Effector memory CD4-positive, alpha-beta T cell (primary cell): ENCODE measurements at places on chromosomes 12 and 14.

GRCh38 chr14:90732139-90732538, 84.1 kb downstream of the TTC7B start:
- DNase-seq = no peak

GRCh38 chr12:123401753-123402683, 18.1 kb downstream of the KMT5A start:
- DNase-seq = no peak

DNA sequence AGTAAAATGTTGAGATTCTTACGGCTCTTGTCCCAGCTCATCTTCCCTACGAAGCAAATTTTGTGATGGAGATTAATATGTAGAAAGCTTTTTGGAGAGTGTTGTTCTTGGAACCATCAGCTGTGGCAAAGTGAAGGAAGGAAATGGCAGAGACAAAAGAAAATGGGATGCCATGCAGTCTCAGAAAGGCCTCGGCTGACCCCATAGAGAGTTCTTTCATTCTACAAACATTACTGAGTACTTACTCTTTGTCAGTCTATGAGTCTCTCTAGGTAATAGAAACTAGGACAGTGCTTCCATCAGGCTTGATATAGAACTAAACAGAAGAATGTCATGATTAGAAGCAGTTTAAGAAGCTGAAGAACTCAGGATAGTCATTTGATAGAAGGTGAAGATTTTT, 134.1 kb downstream of the PLEKHA5 start:
- no peak for DNase-seq

DNA sequence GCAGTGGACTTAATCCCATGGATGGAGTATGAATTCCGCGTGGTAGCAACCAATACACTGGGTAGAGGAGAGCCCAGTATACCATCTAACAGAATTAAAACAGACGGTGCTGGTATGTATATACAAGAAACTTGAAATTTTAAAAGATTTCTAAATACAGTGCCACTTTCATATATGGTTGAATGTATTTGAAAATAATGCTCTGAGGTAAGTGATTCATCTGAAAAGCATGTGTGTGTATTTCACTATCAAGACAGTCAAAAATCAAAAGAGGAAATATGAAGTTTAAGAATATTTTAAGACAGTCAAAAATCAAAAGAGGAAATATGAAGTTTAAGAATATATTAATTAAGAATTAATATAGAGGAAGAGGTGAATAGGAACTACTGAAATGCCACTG, 195.0 kb upstream of the PDZRN4 start:
- no peak for DNase-seq

- no peak for DNase-seq
Measured at GRCh38 chr14:66315098-66315497, 171.1 kb upstream of the CCDC196 start.

DNA sequence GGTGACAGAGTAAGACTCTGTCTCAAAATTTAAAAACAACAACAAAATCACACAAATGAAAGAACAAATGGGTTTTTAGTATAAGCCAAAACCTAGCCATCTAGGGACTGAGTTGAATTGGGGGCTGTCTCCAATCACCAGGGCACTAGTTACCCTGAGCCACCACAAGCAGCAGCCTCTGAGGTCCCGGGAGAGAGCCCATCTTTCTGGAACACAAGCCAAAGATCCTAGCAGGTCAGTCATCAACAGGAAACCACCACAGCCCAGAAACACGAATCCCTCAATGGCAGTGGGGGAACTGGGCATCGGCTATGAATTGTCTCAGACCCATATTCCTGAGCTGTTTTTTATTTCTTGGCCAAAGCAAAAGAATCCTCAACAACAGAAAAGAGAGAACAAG, 75.3 kb downstream of the KDM2B start:
- DNase-seq = no peak

DNA sequence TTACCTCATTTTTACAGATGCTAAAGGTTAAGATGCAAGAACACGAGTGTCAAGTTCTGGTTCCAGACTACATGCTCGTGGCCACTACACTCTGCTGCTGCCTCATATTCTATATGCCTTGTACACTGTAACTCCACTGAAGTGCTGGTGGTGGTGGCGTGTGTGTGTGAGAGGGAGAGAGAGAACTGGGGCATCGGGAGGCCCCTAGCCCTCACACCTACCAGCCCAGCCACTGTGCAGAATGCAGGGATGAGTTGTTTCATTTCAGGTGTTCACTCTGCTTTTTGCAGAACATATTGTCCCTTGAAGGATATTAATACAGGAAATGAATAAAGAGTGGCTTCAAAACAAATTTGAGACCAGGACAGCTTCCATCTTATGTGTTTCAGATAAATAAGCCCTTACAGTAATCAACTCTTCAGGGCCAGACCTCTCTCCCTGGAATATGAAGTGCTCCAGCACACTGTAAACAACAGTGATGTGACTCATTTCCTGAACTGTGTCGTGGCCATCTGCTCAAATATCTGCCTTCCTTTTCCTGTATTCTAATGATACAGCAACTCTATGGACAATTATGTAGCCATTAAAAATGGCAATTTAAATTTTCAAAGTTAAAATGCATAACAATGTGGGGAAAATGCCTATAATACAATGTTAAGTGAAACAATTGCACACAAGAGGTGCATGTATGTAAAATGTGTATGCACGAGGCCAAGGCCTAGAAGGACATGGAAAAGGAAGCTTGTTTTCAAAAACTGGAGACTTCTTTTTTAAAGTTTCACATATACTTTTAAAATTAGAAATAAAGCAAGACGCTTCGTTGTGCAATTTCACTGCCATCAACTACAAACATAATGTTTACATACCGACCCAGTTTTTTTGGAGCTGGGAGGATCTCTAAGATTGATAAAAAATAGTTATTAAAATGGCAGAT, 215.4 kb downstream of the PELI2 start:
- no peak for DNase-seq

- DNase-seq = no peak
Measured at GRCh38 chr12:14396071-14396470, 30.6 kb downstream of the ATF7IP start.

DNA sequence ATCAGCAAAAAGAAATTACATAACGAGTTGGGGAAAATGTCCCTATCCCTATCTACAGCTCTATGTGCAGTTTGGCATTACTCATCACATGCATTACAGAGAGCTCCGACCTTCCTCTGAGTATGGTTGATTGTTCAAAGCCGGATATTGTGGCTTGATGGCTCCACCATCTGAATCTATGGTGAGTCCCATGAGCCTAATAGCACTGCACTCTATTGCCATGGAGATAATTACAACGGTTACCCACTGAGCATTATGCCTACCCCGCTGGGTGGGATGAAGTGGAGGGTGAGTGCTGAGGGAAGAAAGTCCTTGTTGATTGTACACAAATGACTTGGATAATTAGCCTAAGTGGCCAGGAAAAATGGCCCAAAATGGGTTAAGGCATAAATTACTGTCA, 800.5 kb downstream of the NRXN3 start:
- DNase-seq = no peak

- no peak for DNase-seq
Measured at GRCh38 chr12:24918596-24918995, 30.3 kb downstream of the BCAT1 start.

DNA sequence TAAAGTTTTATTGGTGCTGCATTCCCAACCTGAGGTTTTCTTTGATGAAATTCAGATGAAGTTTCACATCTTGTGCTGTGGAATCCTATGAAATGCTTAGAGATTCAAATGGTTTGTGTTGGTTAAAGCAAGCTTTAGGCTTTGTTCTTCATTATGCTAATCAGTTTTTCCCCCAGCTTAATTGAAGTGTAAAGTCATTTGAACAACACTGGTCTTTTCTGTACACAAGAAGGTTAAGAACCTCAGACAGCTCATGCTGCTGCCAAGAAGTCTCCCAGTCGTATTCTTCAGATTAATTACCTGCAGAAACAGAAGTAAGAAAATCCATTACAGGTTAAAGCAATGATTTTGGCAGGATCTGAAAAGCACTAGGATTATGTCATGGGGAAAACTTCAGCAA, 48.9 kb downstream of the EML1 start:
- no peak for DNase-seq

GRCh38 chr12:105227879-105228278, 8.1 kb downstream of the APPL2 start:
- DNase-seq = no peak
